ENCODE measurements at places on chromosomes 6 and 20.

DNA sequence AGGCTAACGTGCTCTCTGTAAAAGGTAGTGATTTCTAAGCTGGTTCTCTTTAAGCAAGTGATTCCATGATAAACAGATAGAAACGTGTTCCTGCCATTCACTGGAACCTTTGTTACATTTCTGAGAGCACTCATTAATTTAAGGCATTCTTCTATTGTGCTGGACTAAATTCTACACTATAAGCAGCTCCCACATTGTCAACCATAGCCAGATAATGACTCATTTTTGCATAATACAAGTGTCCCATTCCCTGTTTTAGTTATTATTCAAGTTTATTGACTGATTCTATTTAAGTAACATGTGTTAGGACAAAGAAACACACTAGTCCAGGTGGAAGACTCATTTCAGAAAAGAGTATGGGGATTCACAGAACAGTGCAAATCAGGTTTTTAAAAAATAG lies 13.5 kb upstream of the XRN2 start:
- H3K27ac ChIP-seq, result no peak overlapping the region
- H3K27me3 ChIP-seq, result peaks cover 31% of the 10 kb centered on the region
- no peaks in the 10 kb centered on the region for H3K36me3 ChIP-seq
- H3K4me1 ChIP-seq, result no peaks in the 10 kb centered on the region
- DNase-seq, result no peak
- H3K4me3 ChIP-seq, result no peak overlapping the region

DNA sequence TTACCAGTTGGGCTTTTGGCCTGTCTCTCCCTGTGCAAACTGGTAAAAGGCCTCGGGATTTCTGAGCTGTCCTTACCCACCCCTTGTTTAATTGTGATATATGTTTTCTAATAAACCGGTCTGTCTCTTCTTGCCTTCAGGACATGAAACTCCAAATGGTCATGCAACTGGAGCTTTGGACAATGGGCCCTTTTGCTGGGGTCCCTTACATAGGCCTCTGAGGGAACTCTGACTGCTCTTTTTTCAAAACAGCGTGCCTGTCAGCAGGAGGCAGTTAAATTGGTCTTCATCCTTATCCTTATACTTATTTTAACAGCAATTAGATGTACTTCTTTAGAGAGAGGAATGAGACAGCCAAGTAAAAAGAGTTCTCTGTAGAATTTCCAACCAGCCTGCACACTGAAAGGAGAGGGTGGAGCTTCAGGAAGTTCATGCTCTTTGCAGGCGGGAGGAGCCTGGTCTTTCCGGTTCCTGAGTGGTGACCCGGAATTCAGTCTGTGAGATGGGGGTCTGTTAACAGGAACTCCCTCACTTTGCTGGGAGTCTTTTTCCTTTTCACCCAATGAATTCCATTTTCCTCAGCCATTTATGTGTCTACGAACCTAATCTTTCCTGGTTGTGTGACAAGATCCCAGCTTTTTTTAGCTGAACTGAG lies 299.6 kb upstream of the GJE1 start:
- no peak for DNase-seq
- no peaks in the 10 kb centered on the region for H3K36me3 ChIP-seq
- H3K4me1 ChIP-seq, result no peaks in the 10 kb centered on the region
- H3K4me3 ChIP-seq, result no peak overlapping the region
- H3K27me3 ChIP-seq, result no peaks in the 10 kb centered on the region

DNA sequence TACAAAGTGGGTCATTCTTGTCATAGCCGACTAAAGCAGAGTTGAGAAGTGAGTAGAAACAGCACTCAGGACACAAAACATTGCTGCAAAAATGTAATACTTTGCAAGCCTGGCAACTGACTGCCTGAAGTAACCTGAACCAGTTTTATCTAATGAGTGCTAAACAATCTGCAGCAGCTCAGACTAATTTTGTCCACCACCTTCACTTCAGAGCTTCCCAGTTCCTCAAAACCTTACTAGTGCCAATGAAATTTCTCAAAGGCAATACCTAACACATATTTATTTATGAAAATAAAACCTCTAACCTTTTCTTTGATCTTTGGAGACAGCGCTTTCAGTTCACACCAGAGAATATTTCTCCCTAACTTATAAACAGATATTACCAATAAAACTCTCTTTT lies 56.7 kb upstream of the FKBP1C start:
- no peak for DNase-seq
- H3K4me3 ChIP-seq, result no peak overlapping the region
- H3K27ac ChIP-seq, result no peak overlapping the region
- H3K27me3 ChIP-seq, result no peaks in the 10 kb centered on the region

DNA sequence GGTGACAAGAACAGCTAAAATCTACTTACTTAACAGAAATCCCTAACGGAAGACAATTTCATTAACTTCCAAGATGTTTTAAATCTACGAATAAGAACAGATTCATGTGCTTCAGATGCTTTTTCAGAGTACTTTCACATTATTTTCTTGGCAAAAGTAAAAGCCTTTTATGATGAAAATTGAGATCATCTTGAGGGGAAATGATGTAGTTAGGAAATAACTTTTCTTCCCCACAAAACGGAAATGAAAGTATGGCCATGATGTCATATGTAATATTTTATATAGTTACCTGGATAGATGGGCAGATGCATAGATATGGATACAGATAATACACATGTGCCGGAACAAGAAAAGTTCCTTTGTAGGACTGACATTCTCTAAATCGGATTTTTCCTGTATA lies 32.8 kb downstream of the SASH1 start:
- peaks cover 14% of the 10 kb centered on the region for H3K36me3 ChIP-seq
- no peak overlapping the region for H3K27ac ChIP-seq
- no peak for DNase-seq
- no peaks in the 10 kb centered on the region for H3K27me3 ChIP-seq
- H3K4me3 ChIP-seq, result no peak overlapping the region

DNA sequence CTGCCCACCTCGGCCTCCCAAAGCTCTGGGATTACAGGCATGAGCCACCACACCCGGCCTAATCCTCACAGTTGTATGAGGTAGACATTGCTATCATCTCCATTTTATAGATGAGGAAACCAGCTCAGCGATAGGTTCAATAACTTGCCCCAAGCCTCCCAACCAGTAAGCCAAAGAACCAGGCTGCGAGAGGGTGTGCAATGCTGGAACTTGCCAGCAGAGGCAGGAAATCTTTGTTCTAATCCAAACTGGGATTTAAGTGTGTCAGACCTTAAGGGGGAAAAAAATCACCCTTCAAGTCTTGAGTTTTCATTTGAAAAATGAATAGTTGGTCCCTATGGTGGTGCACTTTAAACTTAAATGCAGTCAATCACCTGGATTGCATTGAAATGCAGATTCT lies 20.1 kb upstream of the RNGTT start:
- H3K4me3 ChIP-seq, result no peak overlapping the region
- no peaks in the 10 kb centered on the region for H3K36me3 ChIP-seq
- H3K27ac ChIP-seq, result no peak overlapping the region
- H3K27me3 ChIP-seq, result peaks cover 26% of the 10 kb centered on the region
- no peak for DNase-seq
